Activated T-cell treated with anti-CD3 and anti-CD28 coated beads, Interleukin-2, amount 50 U/mL, for 72 hours (primary cell): ENCODE measurements at places on chromosomes 2 and 18.

GRCh38 chr2:152200565-152201465 is 25.3 kb upstream of the STAM2 start:
- DNase-seq = peak; percentile 38

- no peak for DNase-seq
Measured at GRCh38 chr2:7740114-7740513, 822.9 kb downstream of the RNF144A start.

- no peak for DNase-seq
Measured at GRCh38 chr2:89784960-89785359, 1093.5 kb downstream of the RPIA start.

GRCh38 chr2:237665713-237666143 is 38.3 kb downstream of the LRRFIP1 start:
- DNase-seq = no peak

DNA sequence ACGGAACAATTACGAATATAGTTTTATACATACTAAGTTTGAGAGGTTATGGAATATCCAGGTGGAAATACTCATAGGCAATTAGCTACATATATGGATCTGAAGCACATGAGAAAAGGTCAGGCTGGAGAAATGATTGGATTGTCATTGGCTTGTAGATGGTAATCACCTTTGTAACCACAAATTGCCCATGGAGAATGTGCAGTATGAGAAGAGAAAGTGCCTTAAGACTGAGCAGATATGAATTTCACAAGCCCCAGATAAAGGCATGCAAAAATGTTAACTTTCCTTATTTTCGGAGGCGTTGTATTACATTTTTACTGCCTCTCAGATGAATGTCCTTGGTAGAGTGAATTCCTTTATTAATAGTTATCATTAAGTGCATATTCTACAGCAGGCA is 33.1 kb upstream of the ACVR1C start:
- DNase-seq = no peak

DNA sequence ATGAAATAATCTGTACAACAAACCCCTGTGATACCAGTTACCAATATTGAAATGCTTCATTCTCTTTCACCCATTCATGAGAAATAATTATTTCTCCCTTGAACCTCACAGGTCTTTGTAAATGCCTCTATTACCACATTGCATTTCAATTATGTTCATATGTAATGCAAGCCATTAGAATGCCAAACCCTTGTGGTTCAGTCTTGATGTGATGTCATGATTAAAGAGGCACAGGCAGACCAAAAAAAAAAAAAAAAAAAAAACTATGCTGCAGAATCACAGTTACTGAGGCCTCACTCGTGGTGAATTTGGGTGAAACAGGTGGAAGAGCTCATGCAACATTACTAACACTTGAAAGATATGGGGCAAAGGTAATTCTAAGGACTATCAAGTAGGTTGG is 9.4 kb upstream of the EPG5 start:
- DNase-seq = no peak

DNA sequence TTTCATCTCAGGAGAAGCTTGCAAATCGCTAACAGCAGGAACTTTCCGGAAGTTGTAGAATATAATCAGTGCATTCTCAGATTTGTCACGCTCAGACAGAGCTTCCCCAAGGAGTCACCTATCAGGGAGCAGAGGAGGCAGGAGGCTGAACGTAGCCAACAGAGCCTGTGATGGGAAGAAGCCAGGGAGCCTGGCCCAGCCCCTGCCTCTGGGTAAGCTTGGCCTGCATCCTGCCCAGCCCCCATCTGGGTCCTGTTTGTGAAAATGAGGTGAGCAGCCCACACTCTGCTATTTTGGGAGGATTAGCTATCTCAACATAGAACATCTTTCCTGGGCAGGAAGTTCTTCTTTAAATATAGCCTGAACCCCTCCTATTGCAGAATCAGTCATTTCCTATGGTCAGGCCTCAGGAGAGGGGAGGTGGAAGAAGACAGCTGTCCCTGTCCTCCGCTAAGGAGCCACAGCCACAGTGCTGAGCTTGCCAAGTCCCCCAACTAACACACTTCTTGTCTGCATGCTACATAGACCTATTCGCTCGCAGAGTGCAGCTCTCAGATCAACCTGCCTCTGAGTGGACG is 19.2 kb upstream of the PKDCC start:
- no peak for DNase-seq

DNA sequence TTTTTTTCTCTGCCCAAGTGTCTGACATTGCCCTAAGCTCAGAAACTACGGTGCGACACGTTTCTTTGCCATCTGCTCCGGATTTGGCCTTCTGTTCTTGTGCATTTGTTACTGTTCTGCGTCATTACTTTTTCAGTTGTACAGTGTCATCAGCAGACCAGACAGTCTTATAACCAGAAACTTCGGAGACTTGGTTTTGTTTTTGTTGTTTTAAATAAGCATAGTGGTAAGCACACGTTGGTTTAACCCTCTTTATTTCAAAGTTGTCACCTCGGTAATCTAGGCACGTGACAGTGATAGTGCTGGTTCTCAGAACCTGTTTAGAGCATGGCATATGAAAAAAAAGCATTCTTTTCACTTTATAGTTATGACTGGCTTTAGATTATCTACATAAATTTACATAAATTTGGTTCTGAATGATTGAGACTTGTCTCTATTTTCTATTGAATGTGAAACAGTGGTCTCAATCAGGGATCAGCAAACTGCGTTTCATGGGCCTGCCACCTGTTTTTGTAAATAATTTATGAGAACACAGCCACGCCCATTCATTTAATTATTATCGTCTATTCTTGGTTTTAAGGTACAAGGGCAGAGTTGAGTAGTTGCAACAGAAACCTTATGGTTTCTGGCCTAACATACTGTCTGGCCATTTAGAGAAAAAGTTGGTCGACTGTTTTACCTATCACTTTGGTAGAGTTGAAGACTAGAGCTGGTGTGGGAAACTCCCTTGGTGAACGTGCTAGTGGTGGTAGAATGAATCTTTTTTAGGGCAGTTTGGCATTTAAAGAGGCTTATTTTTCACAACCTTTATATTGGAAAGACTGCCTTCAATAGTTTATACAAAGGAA is 106.5 kb downstream of the ZNF532 start:
- no peak for DNase-seq

GRCh38 chr2:236865052-236865451 is 220.6 kb upstream of the COPS8 start:
- no peak for DNase-seq

- DNase-seq = no peak
Measured at GRCh38 chr2:216637472-216637871, 4.3 kb downstream of the IGFBP2 start.

GRCh38 chr18:64258111-64258650 is 109.3 kb upstream of the LINC00305 start:
- DNase-seq = no peak

GRCh38 chr2:29009711-29010677 is 28.9 kb downstream of the TOGARAM2 start:
- no peak for DNase-seq

- DNase-seq = no peak
Measured at GRCh38 chr2:68438455-68439303, 28.4 kb downstream of the FBXO48 start.

DNA sequence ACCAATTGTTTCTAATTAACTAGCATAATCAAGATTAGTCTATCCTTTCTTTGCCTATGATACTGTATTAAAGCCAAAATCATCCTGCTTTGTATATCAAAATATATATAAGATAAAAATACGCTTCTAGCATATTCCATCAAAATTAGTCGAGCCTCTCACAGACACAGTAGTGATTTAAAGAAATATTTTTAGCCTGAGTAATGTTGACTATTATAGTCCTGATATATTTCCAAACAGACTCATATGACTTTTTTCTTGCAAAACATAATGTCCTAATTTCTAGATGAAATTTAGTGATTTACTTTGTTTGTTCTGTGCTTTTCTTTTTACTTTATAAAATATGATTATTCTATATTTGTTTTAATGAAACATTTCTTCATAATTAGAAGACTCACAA is 30.9 kb downstream of the FAP start:
- DNase-seq = no peak

DNA sequence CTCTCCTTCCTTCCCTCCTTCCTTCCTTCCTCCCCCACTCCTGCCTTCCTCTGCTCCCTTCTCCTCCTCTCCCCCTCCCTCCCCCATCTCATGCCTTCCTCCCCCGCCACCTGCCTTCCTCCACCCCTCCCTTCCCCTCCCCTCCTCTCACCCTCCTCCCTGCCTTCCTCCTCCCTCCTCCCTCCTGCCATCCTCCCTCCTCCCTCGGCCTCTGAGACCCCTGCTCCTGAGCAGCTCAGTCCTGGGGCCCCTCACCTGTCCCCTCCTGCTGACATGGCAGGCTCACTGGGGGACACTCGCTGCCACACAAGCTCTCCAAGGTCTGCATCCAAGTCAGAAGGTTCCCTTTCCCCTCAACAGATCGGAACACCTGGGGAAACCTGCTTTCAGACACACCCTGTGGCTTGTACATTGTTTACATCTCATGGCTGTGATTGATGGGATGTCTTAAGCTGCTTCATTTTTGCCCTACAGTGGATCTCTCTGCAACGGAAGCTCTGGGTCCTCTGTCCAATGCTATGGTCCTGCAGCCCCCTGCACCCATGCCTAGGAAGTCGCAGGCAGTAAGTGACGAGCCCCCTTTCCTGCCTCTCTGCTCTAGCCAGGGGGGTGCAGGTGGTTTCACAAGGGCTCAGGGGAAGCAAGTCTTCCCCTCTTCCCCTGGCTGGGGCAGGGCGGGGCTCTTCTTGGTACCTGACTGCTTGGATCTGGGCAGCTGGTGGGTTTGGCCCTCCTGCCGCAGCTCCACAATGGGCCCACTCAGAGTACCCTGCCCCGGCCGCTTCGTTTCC is 22.9 kb downstream of the ITGB1BP1 start:
- no peak for DNase-seq

DNA sequence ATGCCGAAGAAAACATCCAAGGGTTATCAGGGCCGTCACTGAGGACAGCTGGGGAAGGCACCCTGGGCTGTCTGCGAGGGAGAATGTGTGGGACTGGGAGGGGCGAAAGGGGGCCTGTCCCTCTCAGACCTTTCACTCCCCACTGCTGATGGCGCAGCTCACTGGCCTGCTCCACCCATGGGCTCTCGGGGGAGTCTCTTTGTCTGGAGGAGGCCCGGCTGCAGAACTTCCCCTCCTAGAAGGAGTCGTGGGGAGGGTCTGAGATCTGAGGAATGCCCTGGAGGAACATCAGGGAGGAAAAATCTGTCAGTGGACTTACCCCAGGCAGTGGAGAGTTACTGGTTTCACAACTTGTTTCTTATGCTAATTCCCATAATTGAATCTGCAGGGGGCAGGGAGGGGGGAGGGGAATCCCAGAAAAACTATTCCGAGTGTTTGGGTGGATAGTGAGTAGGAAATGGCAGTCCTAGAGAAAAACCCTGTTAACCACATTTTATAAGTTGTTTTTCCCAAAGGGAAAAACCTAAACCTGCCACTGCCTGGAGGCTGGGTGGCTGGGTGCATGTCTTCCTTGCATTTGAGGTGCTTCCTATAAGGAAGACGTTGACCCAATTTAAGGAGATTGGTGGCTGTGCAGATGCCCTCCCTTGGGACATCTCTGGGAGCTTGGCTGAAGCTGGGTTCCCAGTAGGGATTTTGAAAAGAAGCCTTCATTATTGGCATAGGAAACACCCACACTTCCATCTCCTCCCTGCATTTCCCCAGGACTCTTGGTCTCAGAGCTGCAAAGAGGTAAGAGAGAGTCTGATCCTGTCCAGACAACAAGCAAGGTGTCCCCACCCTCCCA is 11.7 kb upstream of the SEMA4C start:
- DNase-seq = no peak

- DNase-seq = peak; percentile 52
Measured at GRCh38 chr2:72931280-72931910, 14.1 kb downstream of the EMX1 start.

DNA sequence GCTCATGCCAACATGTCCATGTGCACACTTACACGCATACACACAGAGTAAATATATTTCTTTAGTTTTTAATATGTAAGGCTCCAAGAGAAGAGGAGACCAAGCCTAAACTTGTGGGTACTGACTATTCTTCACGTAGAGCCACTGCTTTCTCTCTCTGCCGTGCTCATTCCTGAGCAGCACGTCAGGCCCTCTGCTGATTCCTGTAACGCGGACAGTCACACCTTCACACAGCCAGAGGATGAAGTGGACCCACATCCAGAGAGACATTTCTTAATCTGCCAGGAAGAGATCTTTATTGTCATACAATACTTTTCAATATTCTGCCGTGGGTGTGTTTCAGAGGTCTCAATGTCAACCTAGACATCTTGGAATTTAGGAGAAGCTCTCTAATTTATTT is 560.7 kb downstream of the STK39 start:
- DNase-seq = no peak

- DNase-seq = peak; percentile 45
Measured at GRCh38 chr2:17643031-17643615, 102.6 kb downstream of the VSNL1 start.

GRCh38 chr2:24360050-24360962 is at the start of gene ITSN2:
ITSN2 (minus strand) TSS chr2:24360536; CDS start chr2:24328082, 32,454 bp downstream.
- DNase-seq = peak; percentile 88

- DNase-seq = no peak
Measured at GRCh38 chr2:171991027-171991426, 8.7 kb upstream of the METAP1D start.

DNA sequence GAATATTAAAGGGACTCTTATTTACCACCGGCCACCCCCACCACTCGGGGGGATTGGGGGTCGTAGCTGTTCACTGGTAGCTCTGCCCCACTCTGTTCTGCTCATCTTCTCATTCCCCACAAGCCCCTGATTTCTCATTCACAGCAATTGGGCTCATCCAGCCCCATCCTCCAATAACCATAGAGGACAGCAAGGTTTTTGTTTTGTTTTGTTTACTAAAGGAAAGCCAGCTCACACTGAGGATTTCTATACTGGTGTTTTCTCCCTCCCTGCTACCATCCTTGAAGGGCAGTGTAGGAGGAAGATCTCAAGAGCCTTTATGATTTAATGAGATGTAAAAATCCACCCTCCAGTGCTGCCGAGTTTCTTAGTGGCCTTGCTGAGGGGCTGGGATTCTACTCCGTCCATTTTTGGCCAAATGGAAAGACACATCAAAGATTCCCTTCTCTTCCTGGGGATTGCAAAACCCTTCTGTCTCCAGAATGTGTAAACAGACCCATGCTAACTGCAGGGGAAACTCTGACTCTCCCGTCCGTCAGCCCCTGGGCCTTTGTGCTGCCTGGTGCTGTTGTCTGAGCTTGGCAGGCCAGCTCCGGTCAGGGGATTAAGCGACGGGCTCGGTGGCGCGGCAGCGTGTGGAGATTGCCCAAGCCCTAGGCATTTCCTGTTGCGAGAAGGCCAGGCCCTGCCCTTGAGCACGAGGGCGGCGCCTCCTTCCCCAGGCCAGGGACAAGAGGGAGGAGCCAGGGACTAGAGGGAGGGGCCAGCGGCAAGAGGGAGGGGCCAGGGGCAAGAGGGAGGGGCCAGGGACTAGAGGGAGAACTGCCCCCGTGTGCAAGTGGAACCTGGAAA is 165.0 kb downstream of the ANTXR1 start:
- DNase-seq = peak; percentile 2

DNA sequence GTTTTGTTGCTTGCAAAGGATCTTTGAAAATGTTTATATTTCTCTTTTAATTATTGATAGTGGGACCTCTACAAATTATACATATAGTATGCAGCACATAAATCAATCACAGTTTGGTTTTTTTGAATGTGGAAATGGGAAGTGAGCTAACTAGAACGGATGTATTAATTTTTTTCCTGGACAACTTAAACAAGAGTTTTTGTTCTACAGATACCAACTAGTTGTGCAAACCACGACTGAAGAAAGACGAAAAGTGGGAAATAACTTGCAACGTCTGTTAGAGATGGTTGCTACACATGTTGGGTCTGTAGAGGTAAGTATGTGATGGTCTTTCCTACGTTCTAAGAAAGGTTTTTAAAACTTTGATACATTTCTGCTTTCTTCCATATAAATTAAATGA is 39.2 kb downstream of the NDC80 start:
- no peak for DNase-seq

GRCh38 chr18:9348079-9348671 is 13.6 kb downstream of the TWSG1 start:
- no peak for DNase-seq
